ENCODE measurements at places on chromosomes 1 and 21.

GRCh38 chr1:213481395-213481794, 430.4 kb downstream of the RPS6KC1 start:
- DNase-seq: no peak

DNA sequence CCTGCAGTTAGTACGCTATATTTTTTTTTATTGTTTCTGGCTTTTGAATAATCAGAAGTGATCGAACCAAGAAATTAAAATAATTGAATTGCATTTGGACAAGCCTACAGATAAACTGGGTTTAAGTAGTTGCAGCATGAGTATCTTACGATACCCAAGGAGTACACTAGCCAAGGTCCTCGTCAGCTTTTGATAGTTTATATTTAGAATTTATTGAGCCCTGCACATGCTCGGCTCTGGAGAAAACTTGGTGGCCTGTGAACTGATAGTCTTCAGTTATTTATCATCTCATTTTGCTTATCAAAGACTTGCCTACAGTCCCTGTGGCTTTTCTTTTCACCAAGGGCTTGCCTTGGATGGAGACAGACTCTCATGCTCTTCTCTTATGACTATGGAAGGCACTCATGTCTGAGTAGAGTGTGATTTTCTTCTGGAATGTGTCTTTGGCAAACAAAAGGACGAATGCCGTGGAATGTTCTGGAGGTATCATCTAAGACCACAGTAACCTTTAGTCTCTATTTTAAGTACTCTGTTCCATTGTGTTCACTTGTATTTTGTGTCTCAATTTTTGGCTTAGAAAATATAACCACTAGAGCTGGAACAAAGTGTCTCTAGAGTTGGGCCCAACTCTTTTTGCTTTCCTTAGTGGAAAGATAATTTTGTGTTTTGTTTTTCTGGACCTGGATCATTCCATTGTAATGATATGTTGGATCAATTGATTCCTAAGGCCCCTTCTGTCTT, 35.9 kb downstream of the BCL9 start:
- no peak for DNase-seq

GRCh38 chr1:205356440-205357139, at the start of gene KLHDC8A:
TSS of gene KLHDC8A (minus strand) at chr1:205356922. CDS start at chr1:205343604, 13,318 bp downstream.
- DNase-seq: no peak

- DNase-seq: no peak
These were observed 323.7 kb downstream of the PLPP3 start for GRCh38 chr1:56255516-56256152.

DNA sequence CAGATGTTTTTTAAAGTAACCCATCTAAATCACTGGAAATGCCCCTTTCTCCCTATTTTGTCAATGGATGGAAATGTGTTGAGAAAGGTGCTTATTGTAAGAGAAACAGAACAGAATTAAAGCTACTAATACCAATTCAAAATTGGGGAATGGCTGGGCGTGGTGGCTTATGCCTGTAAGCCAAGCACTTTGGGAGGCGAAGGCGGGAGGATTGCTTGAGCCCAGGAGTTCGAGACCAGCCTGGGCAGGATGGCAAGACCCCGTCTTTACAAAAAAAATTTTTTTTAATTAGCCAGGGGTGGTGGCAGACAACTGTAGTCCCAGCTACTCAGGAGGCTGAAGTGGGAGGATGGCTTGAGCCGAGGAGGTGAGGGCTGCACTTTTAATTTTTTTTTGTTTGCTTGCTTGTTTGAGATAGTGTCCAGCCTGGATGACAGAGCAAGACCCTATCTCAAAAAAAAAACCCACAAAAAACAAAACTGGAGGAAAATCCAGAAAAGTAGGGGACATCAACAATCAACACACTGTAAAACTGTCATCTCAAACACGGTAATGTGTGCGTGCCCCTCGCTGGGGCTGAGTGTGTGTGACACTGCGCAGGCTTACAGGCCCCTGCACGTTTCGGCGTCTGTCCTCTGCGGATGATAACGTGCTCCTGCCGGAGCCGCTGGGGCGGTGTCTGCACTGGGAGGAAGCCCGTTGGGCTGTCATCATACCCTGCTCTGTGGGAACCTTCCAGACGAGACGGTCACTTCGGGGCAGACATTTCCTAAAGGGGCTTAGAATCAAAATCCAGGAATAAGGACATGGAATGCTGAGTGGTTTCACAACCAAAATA, 11.6 kb upstream of the POFUT2 start:
- no peak for DNase-seq

- no peak for DNase-seq
These were observed 197.6 kb upstream of the FOXD3 start for GRCh38 chr1:63124666-63125191.

- no peak for DNase-seq
These were observed 178.6 kb downstream of the RRAGC start for GRCh38 chr1:38680801-38681510.

DNA sequence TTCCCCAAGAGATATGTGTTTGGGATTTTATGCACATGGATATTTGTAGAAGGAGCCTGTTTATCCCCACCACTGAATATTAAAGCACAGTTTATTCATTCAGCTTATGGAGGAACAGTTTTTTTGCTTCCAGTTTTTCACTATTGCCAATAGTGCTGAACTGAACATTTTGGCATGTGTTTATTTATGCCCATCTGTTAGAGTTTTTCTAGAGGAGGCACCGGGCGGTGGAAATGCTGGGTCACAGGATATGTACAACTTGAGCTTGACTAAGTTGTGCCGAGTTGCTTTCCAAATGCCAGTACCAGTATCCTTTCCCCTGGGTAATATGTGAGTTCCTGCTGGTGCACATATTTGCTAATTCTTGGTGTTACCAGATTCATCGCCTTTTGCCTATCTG, 111.3 kb downstream of the GREM2 start:
- DNase-seq: no peak

DNA sequence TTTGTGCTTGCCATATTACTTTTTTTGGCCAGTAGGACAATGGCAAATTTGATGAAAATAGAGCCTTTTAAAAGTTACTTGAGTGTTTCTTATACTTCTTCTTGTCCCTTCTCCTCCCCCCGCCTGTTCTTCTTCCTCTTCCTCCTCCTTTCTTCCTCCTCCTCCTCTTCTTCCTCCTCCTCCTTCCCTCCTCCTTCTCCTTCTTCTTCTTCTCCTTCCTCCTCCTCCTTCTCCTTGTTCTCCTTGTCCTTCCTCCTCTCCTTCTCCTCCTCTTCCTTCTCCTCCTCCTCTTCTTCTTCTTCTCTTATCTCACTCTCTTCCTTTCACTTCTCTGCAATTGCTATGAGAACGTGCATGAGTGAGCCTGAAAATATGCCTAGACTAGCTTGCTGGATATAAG, 466.2 kb upstream of the NR5A2 start:
- no peak for DNase-seq

GRCh38 chr21:34974162-34974981, 74.7 kb downstream of the RUNX1 start:
- DNase-seq: peak; percentile 23

GRCh38 chr1:56095696-56096665, 483.4 kb downstream of the PLPP3 start:
- DNase-seq: no peak

GRCh38 chr1:169025412-169025811, 81.1 kb upstream of the ATP1B1 start:
- DNase-seq: no peak

- no peak for DNase-seq
These were observed 5.0 kb downstream of the ADAMTS1 start for GRCh38 chr21:26840201-26840600.

DNA sequence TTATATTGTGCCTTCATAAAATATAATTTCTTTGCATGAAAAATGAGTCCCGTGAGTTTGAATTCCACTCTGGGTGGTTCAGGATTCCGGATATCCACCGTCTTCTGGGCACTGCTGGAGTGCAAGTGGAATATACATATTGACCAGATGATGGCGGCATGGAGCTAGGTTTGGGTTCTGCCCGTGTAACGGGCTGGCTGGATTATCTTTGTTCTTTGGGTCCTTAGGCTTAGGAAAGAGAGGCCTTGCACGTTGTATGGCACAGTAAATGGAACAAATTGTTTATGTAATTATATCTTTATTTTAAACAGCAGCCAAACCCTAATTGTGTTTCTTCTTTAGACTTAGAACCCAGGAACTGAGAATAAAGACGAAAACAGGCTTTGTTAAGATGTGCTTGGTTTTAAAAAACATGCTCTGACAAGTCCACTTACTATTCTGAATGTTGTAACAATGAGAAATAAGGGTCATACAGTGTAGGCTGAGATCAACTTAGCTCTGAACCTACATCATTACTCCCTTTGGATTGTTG, 13.5 kb upstream of the ACBD6 start:
- DNase-seq: no peak

- no peak for DNase-seq
These were observed 10.6 kb upstream of the XCL1 start for GRCh38 chr1:168565825-168566224.

GRCh38 chr21:25161571-25161970, 445.7 kb downstream of the MRPL39 start:
- DNase-seq: no peak

DNA sequence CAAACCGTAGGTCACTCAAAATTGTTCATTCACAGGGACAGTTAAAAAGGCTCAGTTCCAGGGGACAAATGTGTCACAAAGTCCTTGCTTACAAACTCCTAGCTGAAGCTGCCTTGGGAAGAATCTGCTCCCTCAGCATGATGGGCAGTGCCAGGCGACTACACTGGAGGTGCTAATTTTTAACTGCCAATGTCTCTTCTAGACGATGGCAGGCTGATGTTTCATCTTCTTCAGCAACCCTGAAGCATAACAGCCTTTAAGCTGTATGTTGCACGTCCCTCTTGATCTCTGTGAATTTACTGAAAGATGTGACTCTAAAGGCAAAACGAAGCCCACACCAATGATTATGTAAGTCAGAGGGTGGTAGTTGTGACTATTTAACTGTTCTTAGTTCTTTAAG, 11.3 kb downstream of the COA7 start:
- no peak for DNase-seq

DNA sequence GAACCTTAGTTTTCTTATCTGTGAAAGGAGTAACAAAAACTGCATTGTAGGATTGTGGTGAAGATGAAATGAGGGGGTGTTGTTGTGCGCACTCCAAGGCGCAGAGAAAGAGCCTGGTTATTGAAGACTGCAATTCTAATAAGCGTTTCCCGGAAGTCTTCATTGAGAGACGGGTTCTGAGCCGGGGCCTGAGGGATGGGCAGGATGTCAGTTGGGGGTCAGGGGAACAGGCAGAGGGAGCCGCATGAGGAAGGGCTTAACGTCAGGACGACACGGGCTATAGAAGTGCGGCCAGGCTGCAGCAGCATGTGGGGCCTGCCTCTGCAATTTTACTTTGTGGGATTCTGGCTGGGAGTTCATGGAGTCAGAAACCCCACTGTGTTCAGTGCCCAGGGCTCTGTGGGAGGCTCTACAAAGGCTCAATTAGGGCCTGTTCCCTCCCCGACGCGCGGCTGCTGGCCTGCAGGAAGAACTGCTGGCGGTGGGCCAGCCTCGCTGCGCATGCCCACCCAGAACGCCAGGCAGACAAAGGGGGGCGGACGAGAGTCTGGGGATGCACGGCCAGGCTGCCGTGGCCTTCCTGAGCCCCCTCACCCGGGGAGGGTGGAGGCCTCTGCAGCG, 20.7 kb downstream of the TRIM62 start:
- DNase-seq: no peak

GRCh38 chr1:204224655-204225054, 10.9 kb upstream of the GOLT1A start:
- DNase-seq: no peak

GRCh38 chr1:150566589-150567340, 12.6 kb downstream of the MCL1 start:
- no peak for DNase-seq

DNA sequence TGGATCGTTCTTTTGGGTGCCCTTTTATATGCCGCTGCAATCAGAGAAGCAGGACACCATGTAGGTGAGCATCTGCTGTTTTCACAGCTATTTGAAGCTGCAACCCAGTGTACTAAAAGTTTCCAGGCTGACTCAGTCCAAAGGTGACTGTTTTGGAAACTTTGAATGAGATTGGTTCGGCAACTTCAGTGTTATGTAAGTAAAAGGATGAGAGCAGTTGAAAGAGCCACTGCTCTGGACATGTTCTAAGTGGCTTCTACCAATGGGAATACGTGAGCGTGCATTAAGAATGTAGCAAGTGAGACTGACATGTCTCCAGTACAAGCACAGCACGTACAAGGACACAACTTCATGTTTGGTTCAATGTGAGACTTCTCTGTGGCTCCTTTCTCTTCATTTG, 55.6 kb downstream of the DDR2 start:
- DNase-seq: no peak

DNA sequence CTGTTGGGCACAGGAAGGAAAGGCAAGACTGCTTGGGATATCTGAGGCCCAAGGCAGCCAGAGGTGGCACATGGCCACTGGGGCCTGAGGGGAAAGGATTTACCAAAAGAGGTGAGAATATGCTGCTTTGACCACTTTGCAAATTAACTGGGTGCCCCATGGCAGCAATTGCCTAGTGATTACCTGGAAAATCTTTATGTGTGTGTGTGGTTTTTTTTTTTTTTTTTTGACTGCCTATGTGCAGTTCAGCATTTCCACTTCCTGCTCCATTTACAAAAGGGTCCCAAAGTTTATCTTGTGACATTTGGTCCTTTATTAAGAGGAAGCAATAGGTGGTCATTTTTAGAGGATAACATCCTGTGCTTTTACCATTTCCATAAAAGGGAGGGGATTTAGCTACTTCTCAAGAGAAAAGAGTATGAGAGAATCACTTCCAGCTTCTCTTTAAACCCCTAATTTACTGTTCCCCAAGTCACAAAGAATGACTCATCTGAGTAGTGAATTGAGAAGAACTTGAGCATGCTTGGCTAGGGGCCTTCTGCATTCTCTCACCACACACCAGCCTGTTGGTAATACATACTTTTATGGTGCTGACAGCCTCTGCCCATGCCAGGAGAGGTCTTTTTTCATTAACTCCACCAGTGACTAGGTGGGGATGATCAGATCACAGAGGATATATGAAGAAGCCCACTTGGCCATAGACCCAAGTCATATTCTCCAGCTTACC, 52.1 kb downstream of the SYDE2 start:
- DNase-seq: no peak

- no peak for DNase-seq
These were observed at the start of gene DNALI1 for GRCh38 chr1:37556712-37557196. TSS of gene DNALI1 (plus strand) at chr1:37556940. CDS start at chr1:37556995, 55 bp downstream.

DNA sequence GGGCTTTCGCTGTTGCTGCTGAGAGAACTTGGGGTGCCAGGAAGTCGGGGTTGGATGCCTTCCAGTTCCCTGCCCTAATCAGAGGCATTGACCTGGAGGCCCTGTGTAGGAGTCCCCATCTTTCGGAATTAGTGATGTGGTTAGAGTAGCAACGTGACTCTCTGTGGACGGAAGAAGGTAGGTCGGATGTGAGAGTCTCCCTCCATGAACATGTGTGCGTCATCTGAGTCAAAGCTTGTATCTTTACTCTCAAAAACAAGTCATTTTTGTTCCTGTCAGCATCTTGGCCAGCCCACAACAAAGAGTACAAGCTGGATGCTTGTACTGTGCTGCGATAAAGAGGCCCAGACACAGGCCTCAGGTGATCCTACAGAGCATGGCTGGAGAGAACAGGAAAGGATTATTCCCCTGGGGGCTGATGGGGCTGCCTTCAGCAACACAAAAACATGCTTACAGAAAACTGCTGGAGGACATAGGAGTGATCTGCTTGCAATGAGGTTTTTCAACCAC, 31.0 kb upstream of the IL10 start:
- peak; percentile 79 for DNase-seq

GRCh38 chr1:161020509-161021164, at the start of gene F11R:
TSS of gene F11R (minus strand) at chr1:161021152. CDS start at chr1:161021073, 79 bp downstream.
- DNase-seq: peak; percentile 16

GRCh38 chr1:44786138-44786840, 1.7 kb downstream of the BEST4 start:
- peak; percentile 74 for DNase-seq
